Muscle of leg (tissue), 16 donors: ENCODE measurements at places on chromosomes 5 and 9. TPM values are rescaled to one million over a fixed set of nuclear protein-coding genes. Genes with fewer than 3 reads are reported as not detected.

CCDC192 gene
- total RNA-seq = 0.18 TPM

PFN3 gene
- total RNA-seq = not detected

IRX1 gene
- 1.2 TPM for total RNA-seq

MELK gene
- 8.9 TPM for total RNA-seq

IFNA21 gene
- total RNA-seq = not detected

DNA sequence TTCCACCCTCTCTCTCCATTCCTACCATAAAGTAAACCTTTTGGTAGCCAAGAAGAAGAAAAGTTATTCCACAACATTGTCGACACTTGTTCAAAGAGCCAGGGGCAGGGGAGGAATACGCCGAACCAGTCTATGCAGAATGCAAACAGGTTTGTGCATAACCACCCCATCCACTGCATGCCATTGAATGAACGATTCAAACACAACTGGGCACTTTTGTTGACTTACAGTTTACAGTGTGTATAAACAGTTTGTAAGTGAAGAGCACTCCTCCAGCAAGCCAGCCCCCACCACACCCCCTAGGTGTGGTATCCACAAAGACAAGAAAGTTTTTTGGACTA, 6.8 kb upstream of the S1PR3 start:
- no peak for DNase-seq

GRCh38 chr5:69527128-69527770, 32.7 kb upstream of the GTF2H2C start:
- no peak for DNase-seq

- peak; percentile 69 for DNase-seq
These were observed 19.4 kb downstream of the DTWD2 start for GRCh38 chr5:118968925-118969375.

DNA sequence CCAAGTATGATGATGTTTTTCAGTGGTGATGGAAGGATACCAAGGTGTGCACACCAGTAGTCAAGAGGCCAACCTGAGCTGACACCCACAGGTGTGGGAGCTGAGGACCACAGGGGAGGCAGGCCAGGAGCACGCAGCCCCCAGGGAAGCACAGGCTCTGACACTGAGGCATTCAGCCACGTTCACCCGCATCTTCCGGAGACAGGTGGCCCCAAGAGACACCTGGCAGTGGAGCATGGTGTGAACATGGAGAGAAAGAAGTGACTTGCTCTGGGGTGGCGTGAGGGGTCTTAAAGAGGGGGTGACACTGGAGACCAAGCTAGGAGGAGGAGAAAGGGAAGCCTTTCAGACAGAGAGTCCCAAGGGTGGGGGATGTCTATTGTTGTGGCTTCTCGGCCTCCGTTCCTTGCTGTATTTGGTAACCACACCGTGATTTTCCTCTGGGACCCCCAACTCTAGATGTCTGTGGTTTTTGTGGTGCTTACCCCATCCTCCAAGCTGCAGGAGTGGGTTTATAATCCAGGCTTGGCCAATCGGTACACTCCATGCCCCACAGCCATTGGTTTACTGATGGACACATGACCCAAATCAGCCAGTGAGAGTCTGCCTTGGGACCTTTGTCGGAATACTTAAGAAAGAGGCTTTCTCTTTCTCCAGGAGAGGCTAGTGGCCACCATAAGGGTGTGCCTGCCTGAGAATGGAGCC, 84.6 kb downstream of the HRH2 start:
- DNase-seq = no peak

GRCh38 chr9:120377268-120378159, 202.5 kb downstream of the CDK5RAP2 start:
- no peak for DNase-seq

DNA sequence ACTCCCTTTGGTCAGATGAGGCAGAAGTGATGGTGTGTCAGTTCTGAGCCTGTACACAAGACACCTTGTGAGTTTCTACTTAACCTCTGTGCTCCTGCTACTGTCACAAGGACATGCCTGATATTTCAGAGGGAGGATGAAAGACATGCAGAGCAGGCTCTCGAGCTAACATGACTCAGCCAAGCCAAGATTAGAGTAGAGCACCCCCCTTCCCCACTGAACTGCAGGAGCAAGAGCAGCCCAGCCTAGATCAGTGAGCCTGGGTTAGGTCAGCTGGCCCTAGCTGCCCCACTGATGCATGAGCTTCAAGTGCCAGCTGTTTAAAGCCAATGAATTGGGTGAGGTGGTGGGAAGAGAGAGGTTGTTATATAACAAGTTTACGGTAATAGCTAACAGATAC, 36.7 kb downstream of the BRINP1 start:
- DNase-seq = no peak
